ENCODE measurements at places on chromosomes 12 and 14. TPM values are rescaled to one million over a fixed set of nuclear protein-coding genes. Genes with fewer than 3 reads are reported as not detected.

DNA sequence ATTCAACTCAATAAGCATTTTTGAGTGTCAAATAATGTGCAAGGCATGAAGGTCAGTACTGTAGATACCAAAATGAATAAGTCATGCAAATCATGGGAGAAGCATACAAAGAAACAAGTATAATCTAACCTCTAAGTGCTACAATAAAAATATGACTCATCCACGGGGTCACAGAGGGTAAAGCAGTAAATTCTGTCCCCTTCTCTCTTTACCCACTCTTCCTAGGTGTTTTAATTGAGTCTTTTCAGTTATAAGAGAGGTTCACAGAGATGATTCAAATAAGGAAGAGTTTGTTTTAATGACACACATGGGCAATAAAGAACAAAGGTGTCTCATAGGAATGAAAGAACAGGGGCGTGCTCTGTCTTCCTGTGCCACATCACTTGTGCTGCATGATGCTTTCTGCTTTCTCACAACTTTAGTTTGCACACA lies 71.5 kb upstream of the DAAM1 start:
- no peak for DNase-seq

DNA sequence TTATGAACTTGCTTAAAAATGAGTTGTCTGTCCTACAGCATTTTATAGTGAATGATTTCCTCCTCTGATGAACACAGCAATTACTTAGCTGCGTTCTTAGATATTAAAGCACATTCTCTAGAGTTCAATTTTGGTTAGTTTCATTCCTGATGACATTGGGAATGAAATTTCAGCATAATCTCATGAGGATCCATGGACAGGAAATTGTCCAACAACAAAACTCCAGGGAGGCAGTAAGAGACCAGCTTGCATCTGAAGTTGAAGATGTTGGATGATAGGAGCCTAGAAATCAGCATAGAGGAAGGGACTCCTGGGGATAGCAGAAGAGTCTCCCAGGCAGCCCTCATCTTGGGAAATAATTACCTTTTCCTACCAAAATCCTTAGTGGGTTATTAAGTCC lies 128.7 kb upstream of the RAP1B start:
- DNase-seq = no peak

- no peak for DNase-seq
These were observed 20.0 kb downstream of the ANHX start for GRCh38 chr12:133215724-133216123.

DNA sequence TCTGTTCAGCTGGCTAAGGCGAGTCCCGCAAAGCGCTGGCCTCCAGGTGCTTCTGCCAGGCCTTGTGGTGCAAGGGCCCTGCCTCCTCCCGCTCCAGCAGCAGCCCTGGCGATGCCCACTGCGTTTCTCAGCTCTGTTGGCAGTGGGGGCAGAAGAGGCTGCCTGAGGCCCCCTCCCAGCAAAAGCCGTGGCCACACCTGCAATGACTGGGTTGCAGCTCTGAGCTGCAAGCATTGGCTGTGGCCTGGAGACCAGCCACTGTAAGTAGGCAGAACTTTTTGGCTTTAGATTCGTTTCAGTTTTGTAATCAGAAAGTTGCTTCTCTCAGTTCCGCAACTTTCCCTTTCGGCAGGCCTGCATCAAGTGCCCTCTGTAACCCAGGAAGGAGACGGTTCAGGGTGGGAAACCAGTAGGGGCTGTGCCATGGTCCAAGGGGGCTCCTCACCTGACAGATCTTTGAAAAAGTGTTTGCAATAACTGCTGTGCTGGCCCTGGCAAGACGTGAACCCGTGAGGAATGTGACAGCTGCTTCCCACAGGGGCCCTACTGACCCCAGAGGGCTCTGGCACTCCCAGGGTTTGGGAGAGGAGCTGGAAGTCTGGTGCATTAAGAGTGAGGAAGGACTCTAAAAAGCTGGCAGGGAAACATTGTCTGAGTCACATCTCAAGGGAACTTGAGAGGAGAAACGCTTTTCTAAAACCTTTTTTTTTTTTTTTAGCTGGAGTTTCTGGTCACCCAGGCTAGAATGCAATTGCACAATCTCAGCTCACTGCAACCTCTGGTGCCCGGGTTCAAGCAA lies 54.5 kb upstream of the MAX start:
- DNase-seq = no peak

GRCh38 chr14:59919570-59920377 lies at the start of gene LRRC9:
TSS of gene LRRC9 (plus strand) at chr14:59920144.
- DNase-seq = no peak

DNA sequence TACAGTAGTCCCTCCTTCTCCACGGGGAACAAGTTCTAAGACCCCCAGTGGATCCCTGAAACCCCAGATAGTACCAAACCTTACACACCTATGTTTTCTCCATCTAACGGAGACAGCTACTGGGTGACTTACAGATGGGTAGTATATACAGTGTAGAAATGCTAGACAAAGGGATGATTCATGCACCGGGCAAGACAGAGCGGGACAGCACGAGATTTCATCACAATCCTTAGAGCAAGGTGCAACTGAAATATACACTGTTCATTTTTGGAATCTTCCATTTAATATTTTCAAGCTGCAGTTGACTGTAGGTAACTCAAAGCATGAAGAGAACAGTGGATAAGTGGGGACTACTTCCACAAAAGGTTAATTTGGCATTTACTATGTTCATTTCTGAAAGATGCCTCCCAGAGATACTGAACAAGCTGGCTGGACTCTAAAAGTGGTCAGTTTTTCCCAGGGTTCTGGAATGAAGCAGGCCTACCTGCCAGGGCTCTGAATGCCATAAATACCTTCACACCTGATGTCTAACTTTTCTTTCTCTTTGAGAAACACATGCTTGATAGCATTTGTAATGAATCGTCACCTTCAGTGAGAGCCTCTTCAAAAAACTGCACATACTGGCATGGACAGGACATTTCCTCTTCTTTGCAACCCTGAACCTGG lies 127.7 kb upstream of the FOXN3 start:
- DNase-seq = no peak

DNA sequence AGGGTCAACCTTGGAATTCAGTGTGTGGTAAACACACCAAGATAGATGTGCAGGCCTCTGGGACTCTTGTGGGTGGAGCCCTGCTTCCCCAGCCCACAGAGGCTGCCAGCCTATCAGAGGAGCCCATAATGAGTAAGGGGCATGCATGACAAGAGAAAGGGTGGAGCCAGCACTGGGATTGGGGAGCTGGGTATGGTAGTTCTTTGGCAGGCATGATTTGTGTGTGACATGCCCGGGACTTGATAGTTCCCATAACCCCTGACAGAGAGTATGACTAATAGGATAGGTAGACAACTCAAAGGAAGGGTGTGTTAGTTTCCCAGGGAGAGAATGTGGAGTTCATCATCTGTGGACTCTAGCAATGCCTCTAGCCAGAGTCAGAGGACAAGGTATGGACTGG lies 143.0 kb downstream of the EMP1 start:
- no peak for DNase-seq

DNA sequence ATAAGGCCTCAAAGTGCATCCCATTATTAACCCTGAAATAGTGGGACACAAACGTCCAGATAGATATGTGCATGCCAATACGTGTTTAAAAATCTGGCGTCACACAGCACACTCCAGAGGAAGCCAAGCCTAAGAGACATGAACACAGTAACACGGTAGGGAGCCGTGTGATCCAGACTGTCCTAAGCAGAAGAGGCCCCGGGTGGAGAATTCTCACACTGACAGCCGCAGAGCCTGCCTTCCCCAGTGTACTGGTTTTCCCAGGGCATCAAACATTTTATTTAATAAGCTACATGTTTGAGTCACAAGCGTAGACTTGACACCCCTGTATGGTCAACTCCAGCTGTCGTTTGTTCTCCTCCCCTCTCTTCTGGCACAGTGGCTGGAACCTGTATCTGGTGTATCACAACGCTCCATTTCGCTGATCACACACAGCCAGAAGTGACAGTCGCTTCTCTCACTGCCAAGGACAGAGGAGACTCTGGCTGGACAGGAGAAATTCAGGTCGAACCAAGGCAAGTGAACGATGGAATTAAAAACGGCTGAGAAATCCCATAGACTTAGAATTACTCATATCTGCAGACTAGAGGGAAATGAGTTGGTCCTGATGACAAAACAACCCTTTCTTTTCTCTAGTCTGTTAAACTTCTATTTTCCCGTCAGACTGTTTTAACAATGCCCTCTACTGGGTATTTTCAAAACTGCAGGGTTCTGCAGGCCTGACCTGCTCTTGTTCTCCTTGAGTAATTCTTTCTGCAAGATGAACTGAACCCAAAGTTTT lies 359.9 kb downstream of the RGS6 start:
- DNase-seq = no peak

DNA sequence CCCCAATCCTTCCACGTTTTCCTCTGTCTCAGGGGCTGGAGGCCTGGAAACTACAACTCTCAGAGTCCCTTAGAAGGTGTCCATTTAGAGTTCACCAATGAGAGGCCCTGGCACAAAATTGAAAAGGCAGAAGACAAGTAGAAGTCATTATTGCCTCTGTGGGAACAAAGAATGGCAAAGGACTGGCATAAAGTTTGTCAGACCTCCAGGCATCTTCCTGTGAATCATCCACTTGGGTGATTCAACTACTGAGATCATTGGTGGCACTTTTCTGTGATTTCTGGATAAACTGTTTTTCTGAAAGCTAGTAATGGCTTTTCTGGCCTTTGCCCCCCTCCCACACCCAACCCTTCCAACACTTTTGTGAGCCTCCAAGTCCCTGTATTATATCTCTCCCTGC lies 42.6 kb upstream of the C12orf42 start:
- DNase-seq = no peak

- DNase-seq = no peak
These were observed 55.3 kb upstream of the TMCC3 start for GRCh38 chr12:94705676-94706075.

DNA sequence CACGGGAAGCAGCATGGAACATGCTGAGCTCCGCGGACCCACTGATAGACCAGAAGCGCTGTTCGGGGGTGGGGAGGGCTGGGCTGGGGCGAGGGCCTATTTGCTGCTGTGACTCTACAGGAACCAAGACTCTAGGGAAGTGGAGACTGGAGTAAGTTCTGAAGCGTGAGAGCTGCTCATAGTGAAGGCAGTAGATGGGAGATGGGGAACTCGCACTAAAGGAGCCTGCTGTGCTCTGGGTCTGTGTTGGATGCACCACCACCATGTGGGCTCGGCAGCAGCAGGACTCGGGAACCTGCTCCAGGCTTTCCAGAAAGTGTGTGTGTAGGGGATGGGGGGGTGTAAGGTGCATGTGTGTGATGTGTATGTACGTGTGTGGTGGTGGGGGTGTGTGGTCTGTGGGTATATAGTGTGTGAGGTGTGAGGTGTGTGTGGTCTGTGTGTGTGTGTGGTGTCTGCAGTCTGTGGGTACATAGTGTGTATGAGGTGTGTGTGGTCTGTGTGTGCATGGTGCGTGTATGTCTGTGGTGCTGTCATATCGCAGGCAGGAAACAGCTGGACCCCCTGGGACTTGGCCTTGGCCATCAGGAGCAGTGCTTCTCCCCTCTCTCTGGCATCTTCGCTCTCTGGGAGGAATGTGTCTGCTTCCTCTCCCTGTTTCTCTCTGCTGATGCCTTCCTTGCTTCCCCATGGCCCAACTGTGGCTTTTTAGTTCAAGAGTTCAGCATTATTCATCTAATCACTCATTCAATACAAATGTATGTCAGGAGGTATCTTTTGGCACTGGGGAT lies 378.9 kb downstream of the FUT8 start:
- DNase-seq = no peak

- no peak for DNase-seq
These were observed 111.0 kb downstream of the BEGAIN start for GRCh38 chr14:100476012-100476822.

DNA sequence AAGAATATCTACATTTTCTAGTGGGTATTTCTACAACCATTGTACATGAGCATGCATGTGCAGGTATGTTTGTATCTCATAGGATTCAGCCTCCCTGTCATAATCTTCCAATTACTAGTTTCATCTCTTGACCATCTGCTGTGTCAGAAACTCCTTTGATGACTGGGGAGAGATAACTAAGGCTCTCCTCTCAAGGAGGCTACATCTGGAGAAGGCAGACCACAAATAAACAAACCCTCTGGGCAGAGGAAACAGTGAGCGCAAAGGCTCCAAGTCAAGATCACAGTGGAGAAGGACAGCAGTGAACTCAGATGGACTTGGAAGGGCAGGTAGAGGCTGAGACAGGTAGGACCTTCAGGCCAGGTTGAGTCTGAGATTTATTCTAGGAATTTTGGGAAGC lies 166.4 kb downstream of the PELI2 start:
- DNase-seq = no peak

- DNase-seq = no peak
These were observed 32.0 kb upstream of the CIPC start for GRCh38 chr14:77065851-77066577.

- DNase-seq = no peak
These were observed 16.2 kb upstream of the SMARCC2 start for GRCh38 chr12:56205445-56205844.

GRCh38 chr14:96057738-96058137 lies 18.6 kb downstream of the C14orf132 start:
- DNase-seq = no peak

DNA sequence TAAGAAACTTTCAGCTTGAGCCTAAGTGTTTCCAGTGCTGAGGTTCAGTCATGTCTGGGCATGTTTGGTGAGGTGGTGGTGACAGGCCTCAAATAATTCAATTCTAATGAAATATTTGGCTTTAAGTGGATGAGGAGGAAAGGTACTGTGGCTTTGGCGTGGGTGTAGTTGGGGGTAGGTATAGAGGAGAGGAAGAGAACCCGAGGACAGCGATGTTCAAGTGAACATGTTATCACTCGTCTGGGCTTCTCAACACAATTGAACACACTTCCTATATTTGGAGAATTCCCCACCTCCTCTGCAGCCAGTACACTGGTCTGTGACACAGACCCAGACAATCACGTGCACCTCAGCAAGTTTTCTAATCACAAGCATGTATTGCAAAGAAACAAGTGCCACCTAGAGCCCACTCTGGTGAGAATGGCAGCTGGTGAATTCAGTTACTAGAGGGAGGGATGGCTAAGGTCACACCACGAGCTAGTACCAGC lies 53.0 kb downstream of the IFNG-AS1 start:
- DNase-seq = no peak

DNA sequence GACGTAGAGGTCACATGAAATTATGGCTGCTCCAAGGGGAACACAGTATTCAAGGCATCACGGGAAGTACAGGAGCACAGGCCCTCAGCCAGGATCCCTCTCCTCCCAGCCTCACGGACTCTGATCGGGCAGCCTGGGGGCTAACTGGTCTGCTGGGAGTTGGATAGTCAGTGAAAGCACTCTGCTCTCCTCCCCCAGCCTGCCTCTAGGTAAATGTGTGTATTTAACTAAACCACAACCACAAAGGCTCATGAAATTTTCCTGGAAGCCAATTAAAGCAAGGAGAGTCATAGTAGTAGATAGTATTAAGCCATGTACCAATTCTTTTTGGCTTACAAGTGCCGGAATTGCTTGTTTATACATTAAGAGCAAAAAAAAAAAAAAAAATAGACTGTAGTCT lies 254.3 kb downstream of the MSRB3 start:
- no peak for DNase-seq

- peak; percentile 70 for DNase-seq
These were observed 1.8 kb downstream of the SMIM41 start for GRCh38 chr12:52081263-52081733.

The CYP46A1 gene
- polyA plus RNA-seq = 0.35 TPM

The PMCH gene
- not detected for polyA plus RNA-seq

The BICDL1 gene
- polyA plus RNA-seq = 6.0 TPM

The KRT1 gene
- not detected for polyA plus RNA-seq

The KDM2B gene
- 4.8 TPM for polyA plus RNA-seq

The KCNH3 gene
- not detected for polyA plus RNA-seq

The AREL1 gene
- polyA plus RNA-seq = 20.2 TPM

The PZP gene
- polyA plus RNA-seq = not detected

The KRT82 gene
- 0.03 TPM for polyA plus RNA-seq

The PCED1B gene
- 5.8 TPM for polyA plus RNA-seq
